Activated T-helper 2 cell treated with anti-CD3 and anti-CD28 coated beads, Interferon-gamma antibody, Interleukin-2, Interleukin-4, amounts not matched to agents 10 μg/mL and 5 μg/mL and 100 μg/mL, durations not matched to agents 14 hours and 24 hours and 36 hours (primary cell): ENCODE measurements at places on chromosomes 5 and 9.
A peak's percentile ranks its signal among the peaks of the same experiment; 100 is the strongest.

GRCh38 chr9:27019589-27019988 lies 14.1 kb upstream of the LRRC19 start:
- H3K4me3 ChIP-seq, result no peak overlapping the region
- peaks cover 13% of the 10 kb centered on the region for H3K36me3 ChIP-seq
- H3K27ac ChIP-seq, result no peak overlapping the region

DNA sequence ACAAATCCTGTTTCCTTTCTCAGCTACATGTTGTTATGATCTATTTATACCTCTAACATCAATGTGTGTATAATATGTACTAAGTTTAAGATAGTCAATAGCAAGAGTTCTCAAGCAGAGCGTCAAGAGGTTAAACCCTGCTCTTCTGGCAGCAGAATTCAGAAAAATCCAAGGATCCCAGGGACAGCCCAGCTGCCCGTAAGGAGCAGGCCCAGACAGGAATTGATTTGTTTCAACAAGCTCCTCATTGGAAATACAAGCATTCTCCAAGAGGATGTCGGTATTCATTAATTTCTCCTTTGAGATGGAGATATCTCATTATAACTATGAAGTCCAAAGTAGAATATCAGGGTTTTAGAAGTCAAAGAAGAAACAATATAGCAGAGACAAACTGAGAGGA lies 14.9 kb downstream of the EFNA5 start:
- H3K27me3 ChIP-seq, result peaks cover 33% of the 10 kb centered on the region
- DNase-seq, result no peak
- no peak overlapping the region for H3K27ac ChIP-seq
- H3K4me1 ChIP-seq, result no peaks in the 10 kb centered on the region
- H3K4me3 ChIP-seq, result no peak overlapping the region

DNA sequence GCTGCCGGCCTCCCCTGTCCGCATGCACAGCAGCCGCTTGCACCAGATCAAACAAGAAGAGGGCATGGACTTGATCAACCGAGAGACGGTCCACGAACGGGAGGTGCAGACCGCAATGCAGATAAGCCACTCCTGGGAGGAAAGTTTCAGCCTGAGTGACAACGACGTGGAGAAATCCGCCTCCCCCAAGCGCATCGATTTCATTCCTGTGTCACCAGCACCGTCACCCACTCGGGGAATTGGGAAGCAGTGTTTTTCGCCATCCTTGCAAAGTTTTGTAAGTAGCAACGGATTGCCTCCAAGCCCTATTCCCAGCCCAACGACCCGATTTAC lies 75.3 kb downstream of the PIP5K1B start:
- H3K27ac ChIP-seq, result no peak overlapping the region
- peaks cover 14% of the 10 kb centered on the region for H3K4me1 ChIP-seq
- no peaks in the 10 kb centered on the region for H3K27me3 ChIP-seq
- no peak for DNase-seq

DNA sequence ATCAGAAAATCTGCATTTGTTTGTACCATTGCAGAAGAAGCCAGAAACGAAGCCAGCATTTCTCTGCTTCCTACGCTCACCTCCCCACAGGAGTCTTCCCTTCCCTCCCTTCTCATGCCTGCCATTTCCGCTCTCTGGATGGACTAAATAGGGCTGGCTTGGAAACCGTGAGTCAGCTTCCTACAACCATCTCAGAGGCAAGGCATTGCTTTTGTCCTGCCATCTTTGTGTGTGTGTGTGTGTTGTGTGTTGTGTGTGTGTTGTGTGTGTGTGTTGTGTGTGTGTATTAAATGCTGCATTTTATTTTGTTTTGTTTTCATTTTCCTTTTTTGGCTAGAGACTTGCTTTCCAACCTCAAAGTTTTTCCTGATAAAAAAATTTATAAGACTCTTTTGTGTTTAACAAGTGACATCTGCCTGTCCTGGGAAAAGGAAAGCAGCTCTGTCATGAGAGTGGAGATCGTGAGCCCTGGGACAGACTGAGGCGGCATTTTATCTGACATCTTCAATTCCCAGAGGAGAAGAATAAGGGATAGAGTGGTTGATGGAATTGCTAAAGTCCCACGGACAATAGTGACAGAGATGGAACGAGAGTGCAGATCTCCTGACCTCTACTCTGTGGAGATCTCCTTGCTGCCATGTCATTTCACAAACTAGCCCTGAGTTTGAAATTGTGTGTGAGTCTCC lies 7.5 kb upstream of the EGFLAM start:
- H3K27me3 ChIP-seq, result peaks cover 12% of the 10 kb centered on the region
- no peak overlapping the region for H3K27ac ChIP-seq
- H3K36me3 ChIP-seq, result no peaks in the 10 kb centered on the region
- H3K4me1 ChIP-seq, result no peaks in the 10 kb centered on the region
- H3K4me3 ChIP-seq, result no peak overlapping the region

- peak overlapping the region; percentile 88 for H3K4me3 ChIP-seq
- no peak for DNase-seq
- no peak overlapping the region for H3K27ac ChIP-seq
- H3K36me3 ChIP-seq, result peaks cover 32% of the 10 kb centered on the region
These were observed 1.7 kb downstream of the PRKAA1 start for GRCh38 chr5:40796487-40796889.

- no peak overlapping the region for H3K4me3 ChIP-seq
- no peaks in the 10 kb centered on the region for H3K36me3 ChIP-seq
- peaks cover 5% of the 10 kb centered on the region for H3K4me1 ChIP-seq
- H3K27me3 ChIP-seq, result peaks cover 37% of the 10 kb centered on the region
- no peak for DNase-seq
These were observed 3.2 kb upstream of the ACOT12 start for GRCh38 chr5:81397176-81397575.

DNA sequence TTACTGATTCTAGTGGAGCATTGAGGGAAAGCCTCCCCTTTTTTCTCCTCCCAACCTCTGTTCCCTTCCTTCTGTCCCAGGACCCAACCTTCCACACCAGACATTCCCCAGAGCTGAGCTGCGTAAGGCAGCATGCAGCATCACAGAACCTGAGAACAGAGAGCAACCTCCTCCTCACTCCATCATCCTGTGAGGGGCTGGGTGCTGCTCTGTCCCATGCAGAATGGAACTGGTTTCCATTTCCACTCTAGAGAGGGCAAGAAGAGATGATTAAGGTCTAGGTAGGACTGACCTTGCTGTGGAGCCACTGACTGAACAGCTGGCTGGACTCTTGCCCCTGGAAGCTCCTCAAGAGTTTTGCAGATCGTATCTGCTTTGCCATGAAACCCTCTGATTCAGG lies 30.1 kb upstream of the IL7R start:
- no peaks in the 10 kb centered on the region for H3K27me3 ChIP-seq
- peaks cover 3% of the 10 kb centered on the region for H3K36me3 ChIP-seq
- peak overlapping the region; percentile 45 for H3K4me3 ChIP-seq
- H3K4me1 ChIP-seq, result peaks cover 81% of the 10 kb centered on the region

DNA sequence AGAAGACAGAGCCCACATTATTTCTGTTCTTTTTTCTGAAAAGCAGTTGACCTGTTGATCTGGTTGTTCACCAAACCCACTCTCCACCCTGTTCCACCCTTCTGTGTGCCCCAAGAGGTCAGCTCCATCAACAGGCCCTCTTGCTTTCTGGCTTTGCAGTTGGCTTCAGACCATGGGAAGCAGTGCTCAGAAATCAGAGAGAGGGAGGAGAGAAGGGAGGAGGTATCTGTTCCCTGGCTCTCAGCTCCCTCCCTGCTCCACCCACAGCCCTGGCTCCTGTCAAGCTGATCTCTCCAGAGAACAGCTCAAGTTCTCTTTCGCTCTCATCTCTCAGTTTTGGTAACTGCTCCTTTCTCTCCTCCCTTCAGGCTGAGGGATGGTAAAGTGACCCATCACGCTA lies 144.2 kb upstream of the RAI14 start:
- no peaks in the 10 kb centered on the region for H3K4me1 ChIP-seq
- peaks cover 3% of the 10 kb centered on the region for H3K27me3 ChIP-seq
- no peaks in the 10 kb centered on the region for H3K36me3 ChIP-seq
- no peak for DNase-seq
- no peak overlapping the region for H3K4me3 ChIP-seq

DNA sequence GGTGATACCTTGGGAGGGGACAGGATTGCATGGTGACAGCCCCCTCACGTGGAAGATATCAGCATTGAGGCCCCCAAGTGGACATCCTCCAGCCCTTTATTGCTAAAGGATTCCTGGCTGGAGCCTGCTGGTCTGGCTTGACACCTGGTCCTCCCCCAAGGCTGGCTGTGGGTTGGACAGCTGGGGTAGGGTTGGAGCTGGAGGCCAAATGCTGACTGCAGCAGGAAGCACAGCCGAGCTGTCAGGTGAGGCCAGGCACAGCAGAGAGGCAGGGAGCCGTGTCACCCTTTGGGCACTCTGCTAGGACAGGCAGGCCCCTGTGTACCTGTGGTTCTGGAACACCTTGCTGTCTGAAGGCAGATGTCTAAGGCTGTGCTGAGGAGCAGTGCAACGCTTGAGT lies 2.2 kb downstream of the CACFD1 start:
- no peak overlapping the region for H3K4me3 ChIP-seq
- peaks cover 3% of the 10 kb centered on the region for H3K4me1 ChIP-seq
- H3K27me3 ChIP-seq, result peaks cover 8% of the 10 kb centered on the region
- H3K27ac ChIP-seq, result no peak overlapping the region
- no peak for DNase-seq

- no peaks in the 10 kb centered on the region for H3K36me3 ChIP-seq
- no peaks in the 10 kb centered on the region for H3K4me1 ChIP-seq
- H3K27me3 ChIP-seq, result no peaks in the 10 kb centered on the region
- no peak overlapping the region for H3K27ac ChIP-seq
- DNase-seq, result no peak
These were observed 269.8 kb upstream of the CDH9 start for GRCh38 chr5:27308153-27308552.

- H3K27ac ChIP-seq, result no peak overlapping the region
- peaks cover 24% of the 10 kb centered on the region for H3K4me1 ChIP-seq
- peaks cover 4% of the 10 kb centered on the region for H3K27me3 ChIP-seq
- no peak overlapping the region for H3K4me3 ChIP-seq
These were observed 13.4 kb downstream of the ELOVL7 start for GRCh38 chr5:60830581-60831127.

DNA sequence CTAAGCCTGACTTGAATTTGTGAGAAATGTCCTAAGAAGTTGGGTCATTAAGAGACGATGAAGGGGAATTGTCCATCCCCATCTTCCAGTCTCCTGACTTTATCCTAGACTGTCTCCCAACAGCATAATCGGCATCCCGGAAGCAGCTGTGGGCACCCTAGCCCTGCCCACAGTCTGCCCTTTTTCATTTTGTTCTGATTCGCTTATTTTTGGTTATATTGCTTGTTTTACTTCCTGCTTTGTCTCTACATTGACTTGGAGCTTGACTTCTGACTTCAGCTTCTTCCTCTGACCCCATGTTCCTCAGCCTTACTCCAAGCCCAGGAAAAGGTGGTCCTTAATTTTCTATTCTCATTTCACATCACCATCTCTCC lies 41.8 kb downstream of the UGCG start:
- H3K27ac ChIP-seq, result peak overlapping the region; percentile 57
- H3K4me3 ChIP-seq, result peak overlapping the region; percentile 1
- H3K36me3 ChIP-seq, result peaks cover 36% of the 10 kb centered on the region
- peaks cover 23% of the 10 kb centered on the region for H3K4me1 ChIP-seq

DNA sequence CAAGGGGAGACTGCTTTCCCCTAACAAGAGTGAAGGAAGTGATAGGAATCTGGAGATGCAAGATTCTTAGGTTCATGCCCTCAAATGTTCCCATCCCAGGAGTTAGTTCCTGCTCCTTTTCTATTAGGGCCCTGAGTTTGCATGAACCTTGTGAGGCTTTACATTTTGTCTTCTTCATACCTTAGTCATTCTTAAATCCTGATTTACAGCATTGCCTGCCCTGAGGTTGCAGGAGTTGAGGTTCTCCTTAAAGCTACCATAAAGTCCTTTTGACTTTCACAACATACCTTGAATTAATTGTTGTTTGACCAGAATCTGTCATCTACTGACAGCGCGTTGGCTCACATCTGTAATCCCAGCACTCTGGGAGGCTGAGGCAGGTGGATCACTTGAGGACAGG lies 151.5 kb upstream of the ABCA1 start:
- DNase-seq, result no peak
- no peaks in the 10 kb centered on the region for H3K4me1 ChIP-seq
- H3K27ac ChIP-seq, result no peak overlapping the region
- no peaks in the 10 kb centered on the region for H3K36me3 ChIP-seq
- no peak overlapping the region for H3K4me3 ChIP-seq
- no peaks in the 10 kb centered on the region for H3K27me3 ChIP-seq

GRCh38 chr9:414595-414994 lies 199.9 kb downstream of the DOCK8 start:
- no peaks in the 10 kb centered on the region for H3K4me1 ChIP-seq
- no peak overlapping the region for H3K27ac ChIP-seq
- no peak overlapping the region for H3K4me3 ChIP-seq
- DNase-seq, result no peak
- no peaks in the 10 kb centered on the region for H3K27me3 ChIP-seq

GRCh38 chr9:128339761-128340690 lies at the start of gene SLC27A4:
SLC27A4 (plus strand) TSS chr9:128340527; CDS start chr9:128343133, 2,606 bp downstream.
- H3K36me3 ChIP-seq, result peaks cover 14% of the 10 kb centered on the region
- H3K27ac ChIP-seq, result peak within 1 kb of the TSS; percentile 89
- H3K4me3 ChIP-seq, result peak within 1 kb of the TSS; percentile 89
- DNase-seq, result peak; percentile 81
- H3K4me1 ChIP-seq, result peaks cover 7% of the 10 kb centered on the region

DNA sequence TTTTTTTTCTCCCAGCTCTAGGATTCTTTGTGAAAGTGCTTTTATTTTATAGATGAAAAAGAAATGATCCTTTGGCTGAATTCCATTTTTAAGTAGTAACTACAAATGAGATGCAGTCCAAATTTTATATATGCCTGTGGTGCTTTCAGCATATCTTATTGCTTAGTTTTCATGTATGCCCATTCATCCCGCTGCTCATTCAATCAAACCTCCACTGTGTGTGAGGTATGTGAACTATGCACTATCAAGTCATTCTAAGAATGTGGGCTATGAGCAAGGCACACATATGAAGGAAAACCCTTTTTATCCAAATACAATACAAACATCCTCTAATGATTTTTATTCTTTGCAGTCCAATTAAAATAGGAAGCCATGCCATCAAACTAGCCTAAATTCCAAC lies 1069.1 kb upstream of the DMAC1 start:
- no peaks in the 10 kb centered on the region for H3K36me3 ChIP-seq
- H3K27ac ChIP-seq, result no peak overlapping the region
- peaks cover 4% of the 10 kb centered on the region for H3K27me3 ChIP-seq
- H3K4me1 ChIP-seq, result no peaks in the 10 kb centered on the region
- DNase-seq, result no peak

DNA sequence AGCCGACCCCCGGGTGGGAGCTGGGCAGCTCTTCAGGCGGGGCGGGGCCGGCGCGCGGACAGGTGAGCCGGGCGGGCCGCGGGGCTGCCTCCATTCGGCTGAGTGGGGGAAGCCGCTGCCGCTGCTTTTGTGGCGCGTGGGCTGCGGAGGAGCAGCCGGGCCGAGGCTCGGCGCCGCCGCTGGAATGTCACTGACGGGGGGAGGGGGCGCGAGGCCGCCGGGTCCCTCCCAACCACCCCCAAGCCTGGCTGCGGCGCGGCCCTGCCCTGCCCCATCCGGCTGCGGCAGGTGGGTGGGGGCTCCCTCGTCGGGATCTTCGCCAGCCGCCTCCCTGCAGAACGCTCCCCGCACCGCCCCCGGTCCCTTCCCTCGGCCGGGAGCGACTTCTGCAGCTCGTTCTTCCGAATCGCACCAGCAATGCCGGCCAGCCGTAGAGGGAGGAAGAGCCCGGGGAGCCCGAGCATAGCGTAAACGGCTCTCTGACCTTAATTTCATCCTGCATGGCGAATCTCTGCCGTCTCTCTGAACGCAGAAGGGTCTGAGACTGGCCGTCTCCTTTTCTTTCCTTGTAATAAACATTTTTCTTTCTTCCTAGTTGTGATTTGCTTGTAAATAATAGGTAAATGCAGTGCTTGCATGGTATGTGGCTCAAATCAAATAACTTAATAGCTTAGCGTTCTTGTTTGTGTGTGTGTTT lies 505 bp downstream of the SPTAN1 start:
- H3K27me3 ChIP-seq, result no peaks in the 10 kb centered on the region
- H3K27ac ChIP-seq, result no peak overlapping the region
- peaks cover 39% of the 10 kb centered on the region for H3K4me1 ChIP-seq
- peak; percentile 60 for DNase-seq
